Endodermal cell (in vitro differentiated cells): ENCODE measurements at places on chromosomes 7 and 10.

DNA sequence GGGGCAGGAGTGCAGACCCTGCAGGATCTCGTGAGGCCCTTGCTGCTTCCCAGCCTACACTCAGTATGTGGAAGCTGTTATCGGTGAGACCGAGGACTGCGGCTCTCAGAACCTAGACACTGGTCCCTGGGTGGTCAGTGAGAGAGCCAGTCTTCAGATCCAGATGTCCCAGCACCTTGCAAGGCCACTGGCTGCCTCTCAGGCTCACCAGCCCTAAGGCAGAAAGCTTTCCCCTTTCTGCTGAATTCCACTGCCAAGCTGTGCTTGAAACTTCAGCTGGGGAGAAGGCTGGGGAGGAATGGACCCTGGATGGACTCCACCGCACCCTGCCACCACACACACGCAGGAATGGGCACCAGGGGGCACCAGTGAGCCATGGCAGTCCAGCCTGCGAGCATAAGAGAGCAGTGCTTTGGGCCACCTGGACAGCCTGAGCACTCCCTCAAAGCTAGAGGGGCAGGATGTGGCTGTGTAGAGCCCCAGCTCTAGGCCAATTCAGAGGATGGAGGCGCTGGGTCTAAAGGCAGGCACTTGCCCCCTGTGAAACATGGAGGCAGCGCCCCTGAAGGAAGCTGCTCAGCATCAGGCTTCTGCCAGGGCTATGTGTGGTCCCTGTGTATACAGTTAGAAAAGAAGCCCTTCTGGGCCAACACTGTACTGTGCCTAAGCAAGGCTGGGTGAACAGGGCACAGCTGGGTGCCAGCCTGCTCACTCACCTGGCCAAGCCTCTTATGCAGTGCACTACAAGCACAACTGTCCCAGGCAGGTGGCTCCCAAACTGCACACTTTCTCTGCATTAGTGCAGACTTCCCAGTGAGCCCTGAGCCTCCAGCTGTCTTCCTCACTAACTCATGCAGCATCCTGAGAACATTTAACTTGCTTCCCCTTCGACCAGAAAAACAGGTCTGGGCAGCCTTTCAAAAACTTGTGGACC, 21.6 kb downstream of the TMEM72 start:
- peak; percentile 98 for DNase-seq

DNA sequence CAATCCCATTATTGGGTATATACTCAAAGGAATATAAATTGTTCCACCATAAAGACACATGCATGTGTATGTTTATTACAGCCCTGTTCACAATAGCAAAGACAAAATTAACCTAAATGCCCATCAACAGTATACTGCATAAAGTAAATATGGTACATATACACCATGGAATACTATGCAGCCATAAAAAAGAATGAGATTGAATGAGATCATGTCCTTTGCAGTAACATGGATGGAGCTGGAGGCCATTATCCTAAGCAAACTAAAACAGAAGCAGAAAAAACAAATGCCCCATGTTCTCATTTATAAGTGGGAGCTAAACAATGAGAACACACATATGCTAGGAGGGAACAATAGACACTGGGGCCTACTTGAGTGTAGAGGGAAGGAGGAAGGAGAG, 44.7 kb upstream of the CROT start:
- no peak for DNase-seq

GRCh38 chr7:55477781-55478374, 94.4 kb downstream of the VOPP1 start:
- peak; percentile 51 for DNase-seq

DNA sequence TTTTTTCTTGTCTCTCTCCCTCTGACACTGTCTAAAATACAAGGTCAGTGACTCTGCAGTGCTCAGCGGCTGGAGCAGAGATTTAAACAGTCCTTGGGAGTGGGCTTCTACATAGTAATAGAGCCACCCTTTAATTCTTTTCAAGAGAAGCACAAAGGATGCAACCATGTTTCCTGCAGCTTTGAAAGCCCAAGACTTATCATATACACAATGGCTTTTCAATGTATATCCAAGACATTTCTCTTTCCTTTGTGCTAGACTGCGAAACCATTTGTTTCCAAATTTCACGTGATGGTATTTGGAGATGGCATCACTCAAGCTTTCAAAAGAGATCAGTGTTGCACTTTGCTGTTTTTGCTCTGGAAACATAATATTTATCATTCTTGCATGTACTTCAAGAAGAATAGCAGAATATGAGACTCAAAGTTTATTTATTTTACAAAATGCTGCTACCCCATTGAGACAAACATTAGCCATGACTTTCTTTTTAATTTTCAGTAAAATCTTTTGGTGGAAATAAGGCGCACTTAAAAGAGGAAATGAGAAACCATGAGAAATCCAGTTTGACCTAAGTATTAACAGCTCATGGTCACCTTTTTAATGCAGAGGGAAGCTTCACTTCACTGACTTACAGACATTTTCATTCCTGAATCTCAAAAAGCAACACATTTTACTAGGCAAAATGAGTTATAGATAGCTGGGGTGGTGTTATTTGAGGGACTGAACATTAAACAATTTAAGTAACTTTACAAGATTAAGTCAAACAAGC, 76.6 kb downstream of the SEMA3C start:
- DNase-seq, result no peak

GRCh38 chr10:79502561-79503309, 9.6 kb upstream of the EIF5AL1 start:
- peak; percentile 90 for DNase-seq

DNA sequence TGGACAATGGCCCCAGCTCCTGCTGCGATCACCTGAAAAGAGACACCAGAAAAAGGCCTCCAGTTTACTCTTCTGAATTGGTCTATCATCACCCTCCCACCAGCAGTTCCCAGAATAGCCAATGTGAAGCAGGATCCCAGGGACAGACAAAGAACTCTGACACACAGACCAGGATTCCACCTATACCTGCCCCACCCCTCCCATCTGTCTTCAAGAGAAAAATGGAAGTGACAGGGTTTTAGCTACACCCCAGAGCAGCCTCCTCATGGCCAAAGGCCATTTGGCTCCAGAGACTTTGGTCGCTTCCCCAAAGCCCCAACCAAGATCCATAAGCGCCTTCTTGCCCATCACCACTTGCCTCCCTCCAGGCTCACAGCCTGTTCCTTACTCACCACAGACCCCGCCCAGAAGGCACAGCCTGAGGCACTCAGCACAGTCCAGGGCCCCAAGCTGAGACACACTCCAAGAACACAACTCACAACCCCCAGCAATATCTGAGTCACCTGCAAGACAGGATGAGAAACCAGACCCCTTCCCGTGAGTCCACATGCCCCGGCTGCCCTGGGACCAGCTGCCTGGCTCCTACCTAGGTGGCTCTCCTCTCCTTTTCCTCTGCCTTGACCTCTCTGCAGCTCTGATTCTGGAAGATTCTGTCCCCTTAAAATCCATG, 6.5 kb downstream of the TMEM176B start:
- no peak for DNase-seq

GRCh38 chr10:108797573-108797972, 1125.7 kb downstream of the XPNPEP1 start:
- DNase-seq, result no peak

- no peak for DNase-seq
Measured at GRCh38 chr7:17301471-17302456, 3.3 kb downstream of the AHR start.
